ENCODE measurements at places on chromosomes 3 and 15.

DNA sequence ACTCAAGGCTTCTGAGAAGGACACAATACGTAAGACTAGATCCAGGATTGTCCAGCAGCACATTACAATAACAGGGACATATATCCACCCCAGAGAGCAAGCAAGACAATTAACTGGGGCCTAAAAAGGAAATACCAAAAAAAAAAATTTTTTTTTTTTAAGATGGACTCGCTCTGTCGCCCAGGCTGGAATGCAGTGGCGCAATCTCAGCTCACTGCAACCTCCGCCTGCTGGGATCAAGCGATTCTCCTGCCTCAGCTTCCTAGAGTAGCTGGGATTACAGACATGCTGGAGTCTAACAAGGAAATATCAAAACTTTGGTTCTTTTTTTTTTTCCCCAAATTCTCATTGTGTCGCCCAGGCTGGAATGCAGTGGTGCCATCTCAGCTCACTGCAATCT lies 28.8 kb upstream of the IMPDH2 start:
- DNase-seq, result no peak

- DNase-seq, result no peak
Measured at GRCh38 chr3:45911511-45912226, 25.3 kb downstream of the CCR9 start.

- DNase-seq, result no peak
Measured at GRCh38 chr3:197302696-197303341, 4.4 kb upstream of the DLG1 start.

GRCh38 chr3:189737071-189737470 lies 105.9 kb downstream of the TP63 start:
- no peak for DNase-seq

DNA sequence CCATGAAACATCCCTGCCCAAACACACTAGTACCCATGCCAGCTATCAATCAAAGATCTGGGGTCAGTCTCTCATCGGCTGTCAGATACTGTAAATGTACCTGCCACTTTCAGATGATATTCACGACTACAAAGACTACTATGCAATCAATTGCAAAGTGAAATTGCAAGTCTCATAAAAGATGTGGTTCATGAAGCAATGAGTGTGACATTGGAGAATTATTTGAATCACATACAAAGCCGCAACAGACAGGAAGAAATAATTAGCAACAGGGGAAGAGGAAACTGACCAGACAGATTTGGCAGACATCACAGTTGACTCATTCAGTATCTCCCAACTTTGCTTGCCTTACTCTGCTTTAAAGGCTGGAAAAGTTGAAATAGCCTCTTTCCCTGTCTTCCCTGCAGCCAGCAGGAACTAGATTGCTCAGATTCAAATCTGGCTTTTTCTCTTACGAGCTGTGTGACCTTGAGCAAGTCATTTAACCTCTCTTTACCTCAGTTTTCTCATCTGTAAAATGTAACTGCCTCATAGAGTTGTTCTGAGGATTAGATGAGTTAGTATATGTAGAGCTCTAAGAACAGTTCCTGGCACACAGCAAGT lies 95.7 kb upstream of the C3orf80 start:
- DNase-seq, result no peak

DNA sequence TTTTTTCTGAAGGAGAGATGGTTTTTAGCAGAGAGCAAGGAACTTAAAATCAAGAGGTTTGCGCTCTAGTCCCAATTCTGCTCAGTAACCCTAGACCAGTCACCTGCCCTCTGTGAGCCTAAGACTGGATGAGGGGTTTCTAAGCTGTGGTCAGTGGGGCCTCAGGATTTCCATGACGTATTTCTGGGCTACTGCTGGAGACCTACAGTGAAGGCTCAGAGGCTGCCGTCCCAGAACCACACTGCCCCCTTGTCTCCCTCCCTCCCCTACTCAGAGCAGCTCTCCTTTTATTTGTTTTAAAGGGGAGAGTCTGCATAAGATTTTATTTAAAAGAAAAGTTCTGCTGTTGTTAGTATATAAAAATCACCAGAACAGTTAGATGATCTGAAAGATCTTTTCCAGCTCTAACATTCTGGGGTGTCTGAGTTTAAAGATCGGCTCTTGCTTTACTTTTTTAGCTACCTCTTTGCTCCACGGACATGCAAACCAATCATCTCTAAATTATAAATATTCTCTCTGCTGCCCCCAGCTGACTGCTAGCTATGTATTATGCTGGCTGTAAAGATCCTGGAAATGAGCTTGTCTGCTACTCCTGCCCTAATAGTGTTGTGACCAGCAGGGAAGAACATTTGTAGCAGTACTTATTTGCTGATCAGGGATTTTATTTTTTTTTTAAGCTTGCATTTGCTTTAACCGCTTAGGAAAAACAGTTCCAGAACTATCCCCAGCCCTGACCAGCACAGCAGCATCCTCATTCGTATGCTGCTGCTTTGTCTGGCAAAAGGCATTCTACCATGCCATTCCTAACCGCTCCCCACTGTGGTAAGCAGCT lies 28.6 kb upstream of the NDUFB4 start:
- no peak for DNase-seq

DNA sequence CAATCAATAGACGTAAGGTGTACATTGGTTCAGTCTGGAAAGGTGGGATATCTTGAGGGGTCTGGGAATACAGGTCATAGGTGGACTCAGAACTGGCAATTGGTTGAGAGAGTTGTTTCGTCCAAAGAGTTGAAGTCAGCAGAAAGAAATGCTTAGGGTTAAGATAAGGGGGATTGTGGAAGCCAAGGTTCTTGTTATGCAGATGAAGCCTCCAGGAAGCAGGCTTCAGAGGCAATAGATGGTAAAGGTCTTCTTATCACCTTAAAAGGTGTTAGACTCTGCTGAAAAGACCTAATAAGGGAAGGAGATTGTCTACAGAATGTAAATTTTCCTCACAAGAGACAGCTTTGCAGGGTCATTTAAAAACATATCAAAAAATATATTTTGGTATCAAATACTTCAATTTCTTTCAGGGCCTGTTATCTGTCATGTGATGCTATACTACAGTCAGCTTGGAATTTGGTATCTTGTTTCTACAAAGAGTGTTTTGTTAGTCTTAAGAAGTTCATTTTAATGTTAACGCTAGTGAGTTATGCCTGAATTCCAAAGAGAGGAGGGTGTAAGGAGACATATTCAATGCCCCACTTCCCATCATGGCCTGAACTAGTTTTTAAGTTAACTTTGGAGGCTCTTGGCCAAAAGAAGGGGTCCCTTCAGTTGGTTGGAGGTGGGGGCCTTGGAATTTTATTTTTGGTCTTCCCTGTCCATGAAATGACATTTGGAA lies 378.2 kb upstream of the ROBO2 start:
- DNase-seq, result no peak

- no peak for DNase-seq
Measured at GRCh38 chr3:23439080-23439479, 236.0 kb downstream of the UBE2E2 start.

- DNase-seq, result peak; percentile 35
Measured at GRCh38 chr3:114294940-114295480, 1.2 kb downstream of the TIGIT start.

GRCh38 chr3:11165476-11165875 lies 11.2 kb downstream of the HRH1 start:
- no peak for DNase-seq

DNA sequence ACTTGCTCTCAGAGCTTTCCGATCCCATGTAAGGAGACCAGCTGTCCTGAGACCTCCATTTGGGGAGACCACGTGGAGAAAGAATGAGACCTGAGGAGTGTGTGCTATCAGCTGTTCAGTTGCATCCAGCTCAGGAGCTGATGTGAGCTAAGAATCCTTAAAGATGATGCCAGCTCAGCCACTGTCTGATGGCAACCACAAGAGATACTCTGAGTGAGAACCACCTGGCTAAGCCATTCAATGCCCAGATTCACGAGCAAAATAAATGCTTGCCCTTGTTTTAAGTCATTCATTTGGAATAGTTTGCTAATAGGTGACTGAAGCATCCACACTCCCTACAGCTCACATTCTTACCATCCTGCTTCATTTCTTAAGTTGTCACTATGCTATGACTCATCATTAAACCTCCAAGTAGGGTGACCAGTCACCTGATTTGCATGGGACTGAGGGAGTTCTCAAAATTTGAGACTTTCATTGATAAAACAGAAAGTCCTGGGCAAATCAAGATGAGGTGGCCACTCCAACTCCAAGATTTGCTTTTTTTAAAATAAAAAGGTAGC lies 56.4 kb downstream of the SPTSSB start:
- no peak for DNase-seq

- DNase-seq, result no peak
Measured at GRCh38 chr3:169077394-169077906, 586.1 kb downstream of the MECOM start.
